CD4-positive, alpha-beta T cell treated with Interleukin-15 for 4 hours (primary cell): ENCODE measurements at places on chromosomes 7 and 10.

DNA sequence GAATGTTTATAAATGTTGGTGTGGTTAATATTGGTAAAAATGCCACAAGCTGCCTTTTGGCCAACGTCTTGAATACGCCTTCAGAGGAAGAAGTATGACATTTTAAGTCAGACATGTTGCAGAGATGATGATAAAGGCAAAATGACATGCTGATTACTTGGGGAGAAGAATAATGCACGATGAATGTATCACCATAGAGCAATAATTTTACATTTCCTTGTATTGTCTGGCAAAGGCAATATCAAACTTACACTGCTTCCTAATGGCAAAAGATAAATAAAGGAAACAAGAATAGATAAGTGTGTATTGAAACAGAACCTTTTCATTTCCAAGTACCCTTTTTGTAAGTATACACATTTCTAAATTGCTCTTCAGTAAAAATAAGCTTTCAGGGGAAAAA lies 8.6 kb downstream of the MRC1 start:
- no peak for DNase-seq

DNA sequence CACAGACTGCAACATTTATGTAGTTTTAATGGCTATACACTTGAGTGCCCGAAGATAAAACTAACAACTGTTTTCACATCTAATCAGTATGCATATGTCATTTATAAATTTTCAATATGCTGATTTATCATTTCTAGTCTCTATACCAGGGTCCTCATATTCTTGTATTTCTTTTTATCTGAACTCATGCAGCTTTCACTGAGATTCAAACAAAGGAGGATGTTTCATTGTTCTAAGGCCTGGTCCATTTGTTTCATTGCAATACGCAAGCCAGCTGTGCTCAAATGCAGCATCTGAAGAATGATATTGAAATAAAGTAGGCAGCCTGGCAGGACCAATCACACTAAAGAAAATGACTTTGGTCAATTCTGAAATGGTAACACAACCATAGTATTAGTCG lies 31.7 kb downstream of the MAGI2 start:
- no peak for DNase-seq

- peak; percentile 13 for DNase-seq
Measured at GRCh38 chr7:30159698-30160143, 24.9 kb downstream of the MTURN start.

- DNase-seq, result no peak
Measured at GRCh38 chr7:100490483-100491191, 6.9 kb downstream of the NYAP1 start.

DNA sequence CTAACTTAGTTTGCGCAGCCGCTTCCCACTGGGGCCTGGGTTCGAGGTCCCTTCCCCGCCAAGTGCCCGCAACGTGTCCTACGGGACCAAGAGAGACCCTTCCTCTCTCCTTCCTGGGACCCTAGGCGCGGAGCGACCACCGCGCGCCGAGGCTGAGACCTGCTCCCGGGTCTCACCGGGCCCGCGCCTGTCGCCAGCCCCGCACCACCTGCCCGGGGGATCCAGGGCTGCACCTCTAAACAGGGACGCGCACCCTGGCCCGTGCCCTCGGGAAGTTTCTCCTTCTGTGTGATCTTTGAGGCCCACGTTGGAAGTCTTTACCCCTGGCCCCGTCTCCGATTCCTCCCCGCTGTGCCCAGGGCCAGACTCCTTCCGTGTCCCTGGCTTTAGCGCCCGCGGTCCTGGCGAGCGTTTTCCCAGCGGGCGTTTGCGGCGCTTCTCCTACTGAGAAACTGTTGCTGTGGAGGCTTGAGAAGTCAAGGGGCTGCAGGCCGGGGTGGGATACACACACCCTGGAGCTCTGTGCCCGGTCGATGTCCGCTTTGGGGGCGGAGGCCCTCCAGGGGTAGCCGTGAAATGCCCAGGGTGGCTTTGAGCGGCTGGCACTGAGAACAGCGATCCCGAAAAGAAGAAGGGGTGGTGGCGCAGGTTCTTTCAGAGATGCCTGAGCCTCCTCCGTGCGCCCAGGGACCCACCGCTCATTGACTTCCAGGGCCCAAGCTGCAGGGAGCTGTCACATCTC lies 575 bp downstream of the PLPP4 start:
- DNase-seq, result no peak

GRCh38 chr10:47348661-47349470 lies 703 bp downstream of the RBP3 start:
- DNase-seq, result no peak
